GM13976 (cell line): ENCODE measurements at places on chromosomes 7 and 10.

GRCh38 chr7:142964502-142965246 is 2.5 kb upstream of the KEL start:
- no peak for DNase-seq

GRCh38 chr10:104498347-104499081 is 142.6 kb upstream of the SORCS3 start:
- no peak for DNase-seq

DNA sequence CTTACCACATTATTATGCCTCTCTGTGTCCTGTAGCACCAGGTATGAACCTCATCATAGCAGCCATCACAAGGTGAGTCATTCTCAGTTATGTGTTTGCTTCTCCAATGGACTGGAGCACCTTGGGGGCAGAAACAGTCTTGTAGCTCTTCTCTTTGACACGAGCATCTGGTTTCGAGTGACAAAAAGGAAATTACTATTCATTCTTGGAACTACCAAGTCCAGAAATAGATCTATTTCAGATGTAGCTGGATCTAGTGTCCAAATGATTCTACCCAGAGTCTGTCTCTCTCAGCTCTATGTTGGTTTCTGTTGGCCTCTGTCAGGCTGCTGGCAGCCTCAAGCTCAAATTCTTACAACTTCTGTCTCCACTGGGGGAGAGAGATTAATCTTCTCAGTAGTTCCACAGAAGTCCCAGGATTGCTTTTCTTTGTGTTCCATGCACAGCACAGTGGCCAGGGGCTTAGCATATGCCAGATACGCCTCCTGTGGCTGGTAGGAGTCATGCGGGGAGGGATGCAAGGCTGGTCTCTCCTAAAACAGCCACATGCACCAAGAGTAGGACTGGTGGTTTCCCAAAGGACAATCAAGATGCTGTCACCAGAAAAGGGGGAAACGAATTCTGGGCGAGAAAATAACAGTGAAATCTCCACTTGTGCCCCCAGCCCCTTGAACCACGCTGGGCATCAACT is 37.2 kb upstream of the PAPSS2 start:
- DNase-seq = no peak

- no peak for DNase-seq
Measured at GRCh38 chr10:7388602-7389001, 22.2 kb downstream of the SFMBT2 start.
